ENCODE measurements at places on chromosomes 16 and 17. TPM values are rescaled to one million over a fixed set of nuclear protein-coding genes. Genes with fewer than 3 reads are reported as not detected.

GRCh38 chr16:69482410-69482991 lies 58.1 kb downstream of the CYB5B start:
- DNase-seq: peak; percentile 97

GRCh38 chr16:29714396-29714795 lies 31.4 kb downstream of the C16orf54 start:
- DNase-seq: no peak

GRCh38 chr17:36835036-36835435 lies 102.2 kb upstream of the LHX1 start:
- no peak for DNase-seq

DNA sequence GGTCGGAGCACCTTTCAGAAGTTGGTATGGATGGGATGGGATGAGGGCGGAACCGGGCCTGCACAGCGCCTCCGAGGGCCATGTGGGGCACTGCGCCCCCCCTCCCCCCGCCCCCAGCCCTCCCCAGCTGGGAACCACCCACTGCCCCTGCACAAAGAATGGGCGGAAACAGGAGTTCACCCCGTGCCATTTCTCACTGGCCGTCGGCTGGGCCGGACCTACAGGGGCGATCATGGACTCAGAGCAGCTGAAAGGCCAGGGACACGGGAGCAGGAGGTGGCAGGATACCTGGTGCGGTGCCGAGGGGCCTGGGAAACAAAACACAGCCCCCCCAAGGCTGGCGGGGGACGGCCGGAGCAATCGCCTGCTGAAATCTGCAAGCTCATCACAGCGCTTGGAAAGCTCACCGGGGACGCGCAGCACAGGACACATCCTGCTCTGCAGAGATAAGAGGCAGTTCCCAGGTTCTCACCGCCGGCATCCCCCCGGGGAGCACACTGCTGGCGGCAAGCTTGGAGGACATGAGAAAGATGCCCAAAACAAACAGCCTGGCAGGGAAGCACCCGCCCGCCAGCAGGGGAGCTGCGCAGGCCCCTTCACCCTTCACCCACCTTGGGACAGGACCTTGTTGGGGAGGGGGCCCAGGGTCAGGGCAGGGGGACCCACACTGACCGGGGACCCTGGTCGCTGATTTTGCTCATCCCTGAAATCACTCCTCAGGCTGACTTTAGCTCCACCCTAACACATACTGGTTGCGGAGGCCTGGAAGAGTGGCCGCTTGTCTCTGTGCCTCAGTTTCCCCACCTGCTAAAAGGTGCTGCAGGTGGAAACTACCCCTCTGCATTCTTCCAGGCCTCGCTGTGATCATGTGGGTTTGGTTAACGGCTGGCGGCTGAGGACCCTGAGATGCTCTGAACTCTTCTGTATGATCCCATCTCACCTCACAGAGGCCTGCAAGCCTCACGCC lies 263.9 kb downstream of the C16orf95 start:
- DNase-seq: peak; percentile 89

- DNase-seq: no peak
Measured at GRCh38 chr16:74902161-74902560, 82.8 kb downstream of the WDR59 start.

GRCh38 chr17:5257124-5257523 lies 22.5 kb upstream of the SCIMP start:
- DNase-seq: no peak

DNA sequence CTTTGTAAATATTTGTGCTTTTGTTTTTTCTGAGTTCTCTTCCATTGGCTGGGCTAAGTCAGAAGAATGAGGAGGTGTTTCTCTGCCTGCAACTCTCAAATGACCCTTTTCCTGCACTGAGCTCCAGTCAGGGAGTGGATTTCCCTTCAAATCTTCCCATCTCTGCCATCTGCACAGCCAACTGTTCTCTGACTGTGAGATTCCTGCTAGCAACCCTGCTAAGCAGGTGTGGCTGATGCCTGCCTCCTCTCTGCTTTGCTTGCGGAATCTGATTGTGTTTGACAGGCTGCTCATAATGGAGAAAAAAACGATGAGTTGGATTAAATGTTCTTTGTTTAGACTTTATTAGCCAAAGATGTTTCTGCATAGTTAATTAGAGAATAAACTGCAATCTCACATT lies 519.8 kb downstream of the TMEM114 start:
- DNase-seq: no peak

DNA sequence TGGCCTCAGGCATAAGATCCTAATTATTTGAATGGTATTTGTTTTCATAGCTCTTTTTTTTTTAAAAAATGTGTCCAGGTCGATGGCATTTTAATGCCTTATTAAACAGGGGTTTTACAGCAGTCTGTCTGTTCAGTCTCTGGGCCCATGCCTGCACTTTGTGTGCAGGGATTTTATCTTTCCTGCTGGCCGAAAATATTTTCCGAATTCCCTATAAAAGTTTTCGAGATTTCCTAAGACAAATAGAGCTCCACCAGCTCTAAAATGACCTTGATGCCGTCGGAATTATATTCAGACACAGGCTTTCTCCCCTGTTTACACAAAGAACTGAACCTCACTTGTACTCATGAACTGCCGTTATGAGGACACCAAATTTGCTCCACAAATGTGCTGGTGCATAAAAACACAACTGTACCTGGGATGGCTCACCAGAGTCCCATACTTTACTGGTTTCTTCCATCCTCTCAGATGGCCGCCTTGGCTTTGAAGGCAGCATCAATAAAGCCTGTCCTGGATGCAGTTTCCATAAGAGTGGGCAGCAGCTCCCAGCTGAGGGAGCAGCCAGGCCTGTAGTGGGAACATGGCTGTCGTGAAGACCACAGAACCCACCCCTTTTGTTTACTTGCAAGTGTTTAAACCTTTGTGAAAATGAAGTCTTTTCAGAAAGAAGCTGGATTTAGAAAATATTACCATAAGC lies 44.9 kb downstream of the TBX4 start:
- DNase-seq: no peak

Gene MMP2
- 1,752 TPM for polyA plus RNA-seq

Gene ABI3
- 35.0 TPM for polyA plus RNA-seq

Measured in endothelial cell of umbilical vein (primary cell).